ENCODE measurements at places on chromosomes 7 and 10.

DNA sequence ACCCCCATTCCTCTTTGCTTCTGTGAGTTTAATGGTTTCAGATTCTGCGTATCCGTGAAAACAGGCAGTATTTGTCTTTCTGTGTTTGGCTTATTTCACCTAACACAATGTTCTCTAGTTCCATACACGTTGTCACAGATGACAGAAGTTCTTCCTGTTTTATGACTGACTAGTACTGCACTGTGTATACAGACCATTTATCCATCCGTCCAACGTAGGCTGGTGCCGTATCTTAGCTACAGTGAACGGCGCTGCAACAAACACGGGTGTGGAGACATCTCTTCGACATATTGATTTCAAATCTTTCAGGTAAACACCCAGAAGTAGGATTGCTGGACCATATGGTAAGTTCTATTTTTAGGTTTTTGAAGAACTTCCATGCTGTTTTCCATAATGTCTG lies 181.7 kb downstream of the PARD3 start:
- no peak for DNase-seq

DNA sequence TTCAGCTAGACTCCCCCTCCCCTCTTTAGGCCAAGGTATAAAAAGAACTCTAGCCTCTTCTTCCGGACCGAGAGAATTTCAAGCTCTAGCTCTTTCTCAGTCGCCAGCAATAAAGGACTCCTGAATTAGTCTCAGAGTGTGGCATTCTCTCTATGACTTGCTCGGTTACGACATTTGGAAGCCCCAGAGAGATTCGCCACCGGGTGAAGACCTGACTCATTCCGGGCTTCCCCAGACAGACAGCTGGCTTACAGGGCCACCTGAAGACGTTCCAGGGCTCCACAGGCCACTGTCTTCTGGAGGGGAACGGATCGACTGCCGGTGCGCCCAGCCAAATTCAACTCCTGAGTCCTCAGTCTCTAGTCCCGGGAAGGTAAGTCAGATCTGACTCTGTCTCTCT lies at the start of gene AKR1B15:
TSS of gene AKR1B15 (plus strand) at position 234 of the 400 bp plus-strand sequence. CDS start 15,510 bp downstream, outside the sequence.
- no peak for DNase-seq

GRCh38 chr7:98978672-98979071 lies 100.3 kb downstream of the TRRAP start:
- DNase-seq: no peak

GRCh38 chr10:14603534-14604102 lies 171.1 kb downstream of the FAM107B start:
- no peak for DNase-seq

GRCh38 chr7:50396856-50397255 lies 53.3 kb downstream of the FIGNL1 start:
- no peak for DNase-seq

DNA sequence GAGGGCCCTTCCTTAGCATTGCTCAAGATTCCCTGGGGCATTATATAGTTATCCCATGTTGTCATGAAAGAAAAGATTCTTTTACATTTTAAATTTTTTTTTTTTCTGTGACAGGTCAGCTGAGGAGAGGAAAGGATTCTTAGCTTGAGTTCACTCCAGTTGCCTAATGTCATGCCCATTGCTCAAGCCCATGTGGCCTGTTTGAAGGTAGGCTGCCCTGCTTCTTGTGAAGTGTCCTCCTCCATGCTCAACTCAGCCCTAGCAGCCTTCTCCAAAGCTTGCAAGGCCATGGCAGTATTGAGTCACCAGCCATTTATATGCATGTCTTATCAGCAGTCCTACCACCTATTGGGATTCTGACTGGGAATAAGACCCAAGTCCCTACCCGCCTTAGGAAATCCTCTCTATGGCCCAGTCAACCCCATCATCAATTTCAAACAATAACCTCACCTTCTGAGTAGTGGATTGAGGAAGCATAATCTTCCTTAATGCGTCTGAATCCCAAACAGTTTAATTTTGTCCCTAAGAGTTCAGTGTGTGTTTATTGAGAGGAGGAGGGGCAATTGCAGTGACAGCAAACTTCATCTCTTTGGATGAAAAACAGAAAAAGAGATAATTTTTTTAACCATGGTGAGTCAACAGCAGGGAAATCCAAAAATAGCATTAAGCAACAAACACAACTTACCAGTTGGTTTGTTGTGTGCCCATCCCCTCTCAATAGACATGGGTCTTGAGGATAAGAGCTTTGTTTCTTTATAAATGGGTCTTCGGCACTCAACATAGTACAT lies 38.6 kb upstream of the WASL start:
- no peak for DNase-seq

- no peak for DNase-seq
Observed at GRCh38 chr7:40437936-40438634, 303.3 kb downstream of the SUGCT start.

DNA sequence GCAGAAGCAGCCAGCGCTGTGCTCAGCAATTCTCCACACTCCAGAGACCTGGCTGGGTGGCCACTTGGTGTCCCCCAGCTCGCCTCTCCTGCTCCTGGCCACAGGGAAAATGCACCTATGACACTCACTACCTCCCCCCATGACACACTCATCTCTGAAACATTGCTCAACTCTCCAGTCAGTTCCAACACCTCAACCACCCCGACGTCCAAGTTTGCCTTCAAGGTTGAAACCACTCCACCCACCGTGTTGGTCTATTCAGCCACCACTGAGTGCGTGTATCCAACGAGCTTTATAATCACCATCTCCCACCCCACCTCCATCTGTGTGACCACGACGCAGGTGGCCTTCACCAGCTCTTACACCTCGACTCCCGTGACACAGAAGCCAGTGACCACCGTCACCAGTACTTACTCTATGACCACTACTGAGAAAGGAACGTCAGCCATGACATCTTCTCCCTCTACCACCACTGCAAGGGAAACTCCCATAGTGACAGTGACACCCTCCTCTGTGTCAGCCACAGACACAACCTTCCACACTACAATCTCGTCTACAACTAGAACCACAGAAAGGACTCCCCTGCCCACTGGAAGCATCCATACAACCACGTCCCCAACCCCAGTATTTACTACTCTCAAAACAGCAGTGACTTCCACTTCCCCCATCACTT lies 2.7 kb downstream of the MUC3A start:
- no peak for DNase-seq

- no peak for DNase-seq
Observed at GRCh38 chr7:137331378-137331777, 12.2 kb downstream of the PTN start.

DNA sequence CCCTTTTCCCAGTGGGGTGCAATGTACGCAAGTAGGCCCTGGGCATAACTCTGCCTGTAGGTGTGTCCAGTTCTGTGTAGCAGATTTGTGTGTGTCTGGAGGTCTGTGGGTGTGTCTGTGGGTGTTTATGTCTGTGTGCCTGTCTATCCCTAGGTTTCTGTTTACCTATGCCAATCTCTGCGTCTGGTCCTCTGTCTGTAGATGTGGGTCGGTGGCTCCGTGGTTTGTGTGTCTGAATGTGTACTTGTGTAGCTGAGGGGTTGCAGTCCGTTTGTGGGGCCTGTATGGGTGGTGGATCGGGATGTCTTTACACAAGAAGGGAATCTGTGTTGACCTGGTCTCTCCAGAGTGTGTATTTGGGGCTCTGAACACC lies 932 bp downstream of the NYAP1 start:
- no peak for DNase-seq

GRCh38 chr7:149733131-149733923 lies 40.1 kb downstream of the ZNF467 start:
- DNase-seq: no peak

- no peak for DNase-seq
Observed at GRCh38 chr7:157177333-157177982, 38.7 kb downstream of the UBE3C start.

- DNase-seq: no peak
Observed at GRCh38 chr7:28112883-28113540, 67.6 kb downstream of the JAZF1 start.

- peak; percentile 60 for DNase-seq
Observed at GRCh38 chr7:70647801-70648498, 484.0 kb upstream of the GALNT17 start.

- no peak for DNase-seq
Observed at GRCh38 chr7:77958436-77958835, 159.9 kb downstream of the PHTF2 start.

DNA sequence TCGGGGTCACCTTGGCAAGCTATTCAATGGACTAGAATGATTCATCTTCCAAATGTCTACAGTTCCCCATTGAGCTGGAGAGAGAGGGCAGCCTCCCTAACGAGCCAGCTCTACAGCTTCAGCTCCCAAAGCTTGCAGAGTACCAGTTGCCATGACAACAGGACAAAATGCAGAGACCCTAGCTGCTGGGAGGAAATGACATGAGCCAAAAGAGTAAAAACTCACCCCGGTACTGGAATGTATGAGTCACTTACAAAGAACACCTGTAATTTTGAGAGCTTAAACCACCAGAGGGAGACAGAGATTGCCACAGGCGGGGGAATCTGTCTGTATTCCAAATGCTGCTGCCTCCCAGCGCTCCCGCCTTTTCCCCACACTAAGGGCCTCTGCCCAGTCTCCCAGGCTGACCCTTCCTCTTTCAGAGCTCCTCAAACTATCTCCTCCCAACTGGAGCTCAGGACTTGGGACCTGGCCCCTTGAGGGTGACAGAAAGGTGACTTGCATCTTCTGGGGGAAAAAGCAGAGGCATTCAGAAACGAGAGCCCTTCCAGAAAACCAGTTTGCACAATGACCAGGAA lies 95.5 kb downstream of the CUL2 start:
- DNase-seq: peak; percentile 30

DNA sequence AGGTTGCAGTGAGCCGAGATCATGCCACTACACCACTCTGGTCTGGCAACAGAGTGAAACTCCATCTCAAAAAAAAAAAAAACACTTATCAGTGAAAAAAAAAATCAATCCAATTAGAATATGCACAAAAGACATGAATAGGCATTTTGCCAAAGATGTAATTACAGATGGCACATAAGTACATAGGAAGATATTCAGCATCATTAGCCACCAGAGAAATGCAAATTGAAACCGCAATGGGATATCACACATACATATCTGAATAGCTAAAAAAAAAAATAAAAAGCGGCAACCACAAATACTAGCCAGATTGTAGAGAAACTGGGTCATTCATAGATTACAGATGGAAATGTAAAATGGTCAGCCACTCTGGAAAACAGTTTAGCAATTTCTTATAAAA lies 1310.8 kb downstream of the XPNPEP1 start:
- no peak for DNase-seq

GRCh38 chr7:28487487-28487886 lies 75.2 kb downstream of the CREB5 start:
- DNase-seq: no peak

Measured in activated T-cell treated with anti-CD3 and anti-CD28 coated beads for 4 hours (primary cell).